Femur (tissue), 1 donor: ENCODE measurements at places on chromosomes 5 and 9.

DNA sequence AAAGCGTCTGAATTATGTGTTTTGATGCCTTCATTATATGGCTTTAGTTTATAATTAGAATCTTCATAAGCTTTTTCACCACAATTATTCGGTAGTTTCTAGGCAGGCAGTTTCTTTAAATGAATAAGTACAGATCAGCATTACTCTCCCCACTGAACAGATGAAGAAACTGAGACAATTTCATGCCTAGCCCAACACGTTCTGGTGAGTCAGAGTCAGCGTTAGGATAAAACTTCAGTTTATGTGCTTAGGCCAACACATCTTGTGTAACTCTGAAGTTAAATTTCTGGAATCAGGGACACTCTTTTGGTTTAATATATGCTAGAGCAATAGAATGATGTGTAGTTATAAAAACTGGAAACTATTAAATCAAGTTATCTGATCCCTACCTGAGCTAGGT, 186.7 kb upstream of the ELL2 start:
- DNase-seq: no peak

- no peak for DNase-seq
Observed at GRCh38 chr9:104350541-104350940, 153.5 kb upstream of the OR13F1 start.

DNA sequence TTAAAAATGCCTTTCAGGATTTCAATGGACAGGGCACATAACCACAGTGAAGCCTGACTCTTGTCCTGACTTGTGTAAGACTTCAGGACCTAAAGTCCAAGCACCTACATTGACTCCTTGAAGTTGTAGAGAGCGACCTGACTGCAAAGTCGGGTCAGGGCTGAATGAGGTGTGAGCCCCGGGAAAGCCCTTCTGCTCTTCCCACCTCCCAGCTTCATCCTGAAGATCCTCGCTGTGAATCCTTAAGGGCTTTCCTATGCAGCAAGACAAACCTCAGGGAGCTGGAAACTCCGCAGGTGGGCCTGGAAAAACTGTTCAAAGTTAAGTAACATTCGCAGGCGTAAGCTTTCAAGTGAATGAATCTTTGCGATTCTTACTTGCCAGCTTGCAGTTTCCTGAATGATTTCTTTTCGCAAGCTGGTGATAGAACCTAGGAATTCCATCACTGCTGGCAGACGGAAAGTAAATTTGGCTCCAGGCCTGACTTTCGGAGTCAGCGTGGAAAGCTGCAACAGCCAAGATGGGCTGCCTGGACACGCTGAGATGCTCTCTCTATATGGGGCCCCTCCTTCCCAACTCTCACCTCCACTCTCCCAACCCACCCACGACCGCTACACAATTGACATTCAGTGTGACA, 10.9 kb downstream of the SEMA5A start:
- DNase-seq: peak; percentile 41

DNA sequence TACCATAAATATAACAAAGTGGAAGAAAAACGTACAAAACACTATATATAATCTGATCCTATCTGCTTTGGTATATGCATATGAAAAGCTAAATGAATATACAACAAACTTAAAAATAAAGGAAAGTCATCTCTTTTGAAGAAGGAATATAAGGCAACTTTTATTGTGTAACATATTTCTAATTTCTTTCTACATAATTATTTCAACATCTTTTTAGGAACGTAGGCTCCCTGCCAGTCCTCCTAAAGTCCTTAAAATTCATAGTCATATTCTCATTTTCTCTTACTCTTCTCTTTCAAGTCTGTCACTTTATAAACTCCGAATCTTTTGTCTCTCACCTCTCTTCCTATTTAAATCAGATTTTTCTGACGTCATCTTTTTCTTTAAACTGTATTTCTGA, 9.6 kb downstream of the DEPDC1B start:
- no peak for DNase-seq

- no peak for DNase-seq
Observed at GRCh38 chr5:15526413-15526812, 26.4 kb downstream of the FBXL7 start.

GRCh38 chr5:159800131-159800840, 116.0 kb upstream of the ADRA1B start:
- no peak for DNase-seq

DNA sequence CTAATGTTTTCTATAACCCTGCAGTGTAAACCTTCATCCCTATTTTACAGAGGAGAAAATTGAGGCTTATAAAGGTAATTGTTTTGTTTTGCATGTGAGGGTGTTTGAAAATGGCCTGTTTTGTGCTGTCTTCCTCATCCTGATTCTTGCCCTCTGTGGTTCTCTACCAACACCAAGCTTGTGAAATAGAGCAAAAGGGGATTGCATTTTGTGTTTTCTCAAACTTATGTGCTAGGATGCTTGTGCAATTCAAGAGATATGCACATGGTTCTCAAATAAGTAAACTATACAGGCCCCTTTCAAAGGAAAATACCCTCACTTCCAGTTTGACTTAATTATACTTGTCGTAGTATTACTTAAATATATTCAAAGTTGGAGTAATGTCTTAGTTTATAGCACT, 17.2 kb downstream of the PAM start:
- DNase-seq: no peak

- no peak for DNase-seq
Observed at GRCh38 chr5:150541895-150542294, 34.0 kb downstream of the NDST1 start.

- no peak for DNase-seq
Observed at GRCh38 chr5:143748516-143748915, 63.4 kb upstream of the HMHB1 start.

- DNase-seq: no peak
Observed at GRCh38 chr5:175253597-175253996, 190.4 kb downstream of the DRD1 start.

DNA sequence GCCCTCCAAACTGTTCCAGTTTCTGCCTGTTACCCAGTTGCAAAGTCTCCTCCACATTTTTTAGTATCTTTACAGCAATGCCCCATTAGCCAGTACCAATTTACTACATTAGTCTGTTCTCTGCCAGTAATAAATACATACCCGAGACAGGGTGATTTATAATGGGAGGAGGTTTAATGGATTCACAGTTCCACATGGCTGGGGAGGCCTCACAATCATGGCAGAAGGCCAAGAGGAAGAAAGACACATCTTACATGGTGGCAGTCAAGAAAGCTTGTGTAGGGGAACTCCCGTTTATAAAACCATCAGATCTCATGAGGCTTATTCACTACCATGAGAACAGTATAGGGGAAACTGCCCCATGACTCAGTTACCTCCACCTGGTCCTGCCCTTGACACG, 600.7 kb upstream of the CDH6 start:
- DNase-seq: no peak

DNA sequence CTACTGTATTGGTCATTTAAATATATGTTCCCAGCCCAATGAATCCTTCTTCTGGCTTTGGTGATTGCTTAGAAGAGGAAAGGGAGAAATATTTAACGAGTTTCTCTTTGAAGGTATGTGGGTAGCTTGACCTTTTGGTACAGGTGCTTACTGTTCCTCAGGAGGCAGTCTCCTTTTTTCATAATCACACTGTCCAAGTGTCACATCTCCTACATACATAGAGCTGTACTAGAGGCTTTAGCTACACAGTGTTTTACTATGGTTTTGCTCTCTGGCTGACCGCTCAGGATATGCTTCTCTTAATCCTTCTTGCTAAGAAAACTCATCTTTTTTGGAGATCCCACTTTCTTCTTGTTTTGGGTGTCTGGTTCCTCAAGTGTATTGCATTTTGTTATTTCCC, 6.9 kb downstream of the ERBIN start:
- DNase-seq: no peak

DNA sequence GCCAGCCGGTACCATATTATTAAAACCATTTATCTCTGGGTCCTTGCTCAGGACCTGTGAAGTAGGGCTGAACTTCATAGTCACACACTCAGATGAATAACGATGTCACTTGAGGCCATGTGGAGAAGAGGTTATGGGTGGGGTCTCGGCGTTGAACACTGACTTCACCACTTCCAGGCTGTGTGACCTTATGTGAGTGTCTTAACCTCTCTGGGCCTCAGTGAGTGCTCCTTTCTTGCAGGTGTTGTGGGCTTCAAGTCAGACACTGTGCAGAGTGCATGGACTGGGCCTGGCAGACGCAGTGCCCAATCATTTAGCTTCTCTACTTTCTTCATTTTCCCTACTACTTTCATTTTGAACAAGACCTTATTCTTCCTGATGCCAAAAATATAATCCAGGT, 278.8 kb downstream of the PBX3 start:
- no peak for DNase-seq

GRCh38 chr5:151214614-151215545, 9.0 kb downstream of the CCDC69 start:
- no peak for DNase-seq

DNA sequence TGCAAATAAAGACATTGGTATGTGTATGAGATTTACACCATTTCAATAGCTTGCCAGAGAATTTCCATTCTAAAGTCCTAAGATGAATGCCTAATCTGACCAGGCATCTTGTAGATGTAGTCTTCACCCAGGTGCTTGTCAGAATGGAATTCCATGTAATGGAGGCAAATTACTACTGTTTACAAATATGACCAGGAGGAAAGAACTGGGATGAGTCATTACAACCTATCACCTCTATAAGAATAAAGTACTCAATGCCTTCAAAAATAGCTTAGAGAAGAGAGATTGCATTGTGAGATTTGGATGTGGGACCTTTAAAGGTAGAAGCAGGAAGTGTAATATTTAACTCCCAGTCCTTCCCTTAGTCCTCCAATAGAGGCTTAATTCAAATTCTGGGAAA, 507.0 kb upstream of the PTGER4 start:
- DNase-seq: no peak

DNA sequence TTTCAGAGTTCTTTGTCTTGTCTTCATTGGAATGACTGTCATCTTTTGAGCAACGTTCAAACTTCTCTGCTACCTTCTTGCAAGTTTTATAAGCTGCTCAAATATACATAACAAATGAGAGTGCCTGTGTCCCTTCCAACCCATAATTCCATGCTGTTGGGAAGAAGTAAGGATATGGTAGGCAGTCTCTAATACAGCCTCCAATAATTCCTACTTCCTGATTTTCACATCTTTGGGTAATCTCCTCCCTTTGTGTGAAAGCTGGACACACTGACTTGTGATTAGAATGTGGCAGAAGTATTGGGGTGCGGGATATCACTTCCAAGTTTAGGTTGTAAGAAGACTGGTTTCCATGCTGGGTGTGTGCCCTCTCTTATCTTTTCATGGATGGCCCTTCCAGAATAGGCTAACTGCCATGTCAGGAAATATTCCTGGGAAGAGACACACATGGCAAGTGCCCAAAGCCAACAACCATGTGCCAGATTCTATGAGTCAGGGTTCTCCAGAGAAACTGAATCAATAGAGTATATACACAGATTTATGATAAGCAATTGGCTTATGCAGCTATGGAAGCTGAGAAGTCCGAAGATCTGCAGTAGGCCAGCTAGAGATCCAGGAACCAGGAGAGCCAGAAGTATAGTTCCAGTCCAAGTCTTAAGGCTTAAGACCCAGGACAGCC, 531.3 kb downstream of the NTRK2 start:
- DNase-seq: peak; percentile 49

DNA sequence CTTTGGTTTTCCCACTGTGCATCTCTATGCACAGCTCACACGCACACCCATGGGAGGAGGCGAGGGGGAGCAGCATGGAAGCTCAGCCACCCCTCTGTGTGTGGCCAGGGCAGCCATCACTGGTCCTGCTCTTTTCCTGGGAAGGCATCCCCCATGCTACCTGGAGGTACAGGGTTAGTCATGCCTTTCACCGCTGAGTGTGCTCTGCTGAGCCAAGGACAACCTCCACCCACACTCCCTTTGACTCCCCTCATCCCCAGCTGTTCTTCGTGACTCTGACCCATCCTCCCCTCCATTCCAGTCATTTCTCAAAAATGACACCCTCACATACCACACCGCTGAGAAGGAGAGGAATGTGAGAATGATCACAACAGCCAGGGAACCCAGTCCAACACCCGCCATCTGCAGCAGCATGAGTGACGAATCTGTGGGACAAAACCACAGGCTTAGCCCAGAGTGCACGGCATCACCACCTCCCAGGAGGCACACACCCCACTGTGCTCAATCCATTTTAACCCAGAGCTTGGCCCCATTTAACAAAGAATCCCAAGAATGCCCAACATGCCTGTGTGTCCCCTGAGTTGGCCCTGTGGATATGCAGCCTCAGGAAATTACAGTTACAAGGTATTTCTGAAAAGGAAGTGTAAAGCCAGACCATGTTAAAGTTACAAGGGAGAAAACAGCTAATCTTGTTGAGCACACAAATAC, 133.4 kb downstream of the SUSD1 start:
- DNase-seq: peak; percentile 71

GRCh38 chr5:76789991-76790581, 28.7 kb upstream of the F2RL1 start:
- DNase-seq: no peak

DNA sequence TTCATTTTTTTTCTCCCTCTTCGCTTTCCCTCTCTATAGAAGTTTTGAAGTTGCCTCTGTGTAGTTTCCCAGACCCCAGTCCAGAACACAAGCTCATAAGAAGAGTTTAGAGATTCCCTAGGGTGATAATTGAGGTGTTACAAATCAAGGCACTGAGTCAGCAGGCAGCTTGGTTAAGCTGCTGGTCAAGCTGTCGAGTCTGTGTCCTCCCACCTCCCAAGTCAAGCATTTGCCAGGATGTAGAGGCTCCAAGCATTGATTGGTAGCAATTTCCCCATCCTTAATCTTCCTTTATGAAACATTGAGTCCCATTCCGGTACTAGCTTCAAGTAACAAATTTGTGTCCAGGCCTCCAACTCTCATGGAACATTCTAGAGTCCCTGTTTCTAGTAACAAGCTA, 47.5 kb upstream of the SLC1A1 start:
- DNase-seq: no peak

GRCh38 chr5:135930949-135931295, 23.9 kb downstream of the LECT2 start:
- DNase-seq: no peak

- no peak for DNase-seq
Observed at GRCh38 chr9:19375538-19375937, 4.5 kb downstream of the RPS6 start.

DNA sequence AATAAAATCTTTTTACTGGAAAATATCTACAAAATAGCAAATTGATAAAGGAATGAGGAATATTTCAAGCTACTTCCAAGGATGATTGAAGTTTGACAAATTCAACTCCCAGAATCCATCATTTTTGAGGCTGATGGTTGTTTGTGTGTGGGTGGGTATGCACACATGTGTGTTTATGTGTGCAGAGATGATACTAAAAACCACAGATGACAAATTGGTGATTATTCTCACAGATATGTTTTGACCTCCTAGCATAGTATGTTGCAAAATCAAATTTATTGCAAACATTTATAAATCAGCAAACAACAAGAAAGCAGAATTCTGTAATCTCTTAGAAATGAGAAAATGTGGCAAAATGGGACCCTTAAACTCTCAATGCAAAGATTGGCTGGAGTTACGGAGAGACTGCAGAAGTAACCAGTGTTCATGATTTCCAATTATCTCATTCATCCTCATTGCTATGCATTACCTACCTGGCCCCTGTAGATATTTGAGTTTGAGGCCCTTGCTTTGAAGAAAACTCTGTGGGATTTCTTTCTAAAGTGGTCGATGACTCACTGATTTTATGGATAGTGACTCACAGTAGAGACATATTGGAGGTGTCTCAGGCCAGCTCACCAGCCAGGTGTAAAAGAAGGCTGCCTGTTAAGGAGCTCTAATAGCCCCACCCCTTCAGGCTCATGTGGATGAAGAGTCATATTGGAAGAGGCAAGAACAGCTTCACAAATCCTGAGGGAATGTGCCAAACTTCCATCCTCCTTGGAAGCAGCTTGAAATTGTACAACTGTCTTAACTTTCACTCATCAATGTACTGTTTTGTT, 44.6 kb upstream of the TMC1 start:
- no peak for DNase-seq

GRCh38 chr9:128175726-128176125, 15.6 kb downstream of the CIZ1 start:
- no peak for DNase-seq
